Inflammatory macrophage treated with lipopolysaccharide for 4 hours (primary cell): ENCODE measurements at places on chromosomes 7 and 10.

DNA sequence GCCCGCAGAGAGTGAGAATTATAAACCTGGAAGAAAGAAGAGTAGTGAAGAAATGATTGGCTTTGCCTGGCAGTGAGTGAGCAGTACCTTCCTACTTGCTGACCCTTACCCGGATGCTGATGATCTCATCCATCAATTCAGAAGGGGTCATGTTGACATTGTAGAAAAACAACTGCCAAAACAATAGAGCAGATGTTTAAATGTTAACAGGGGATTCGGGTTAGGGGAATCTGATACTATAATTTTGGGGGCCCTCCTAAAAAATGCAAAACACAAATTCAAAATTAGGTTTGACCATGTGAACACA lies 78.1 kb downstream of the MYOF start:
- no peak for DNase-seq

GRCh38 chr7:27462575-27463270 lies 200.0 kb downstream of the HIBADH start:
- DNase-seq: no peak

- no peak for DNase-seq
These were observed 18.6 kb upstream of the GATA3 start for GRCh38 chr10:8035641-8036470.

GRCh38 chr10:111478651-111479050 lies 401.8 kb downstream of the ADRA2A start:
- DNase-seq: no peak

- peak; percentile 49 for DNase-seq
These were observed 27.2 kb downstream of the ANKRD16 start for GRCh38 chr10:5862360-5862961.

GRCh38 chr10:89390476-89391225 lies 1.8 kb upstream of the IFIT1 start:
- DNase-seq: no peak
